ENCODE measurements at places on chromosomes 13 and 19.

- DNase-seq: no peak
These were observed 63.4 kb downstream of the EFNB2 start for GRCh38 chr13:106471957-106472543.

- no peak for DNase-seq
These were observed 30.2 kb upstream of the CCNE1 start for GRCh38 chr19:29781386-29782259.

GRCh38 chr13:113489549-113490495, 689 bp downstream of the DCUN1D2 start:
- peak; percentile 11 for DNase-seq

- DNase-seq: no peak
These were observed 207.9 kb upstream of the MAB21L1 start for GRCh38 chr13:35684432-35684831.

DNA sequence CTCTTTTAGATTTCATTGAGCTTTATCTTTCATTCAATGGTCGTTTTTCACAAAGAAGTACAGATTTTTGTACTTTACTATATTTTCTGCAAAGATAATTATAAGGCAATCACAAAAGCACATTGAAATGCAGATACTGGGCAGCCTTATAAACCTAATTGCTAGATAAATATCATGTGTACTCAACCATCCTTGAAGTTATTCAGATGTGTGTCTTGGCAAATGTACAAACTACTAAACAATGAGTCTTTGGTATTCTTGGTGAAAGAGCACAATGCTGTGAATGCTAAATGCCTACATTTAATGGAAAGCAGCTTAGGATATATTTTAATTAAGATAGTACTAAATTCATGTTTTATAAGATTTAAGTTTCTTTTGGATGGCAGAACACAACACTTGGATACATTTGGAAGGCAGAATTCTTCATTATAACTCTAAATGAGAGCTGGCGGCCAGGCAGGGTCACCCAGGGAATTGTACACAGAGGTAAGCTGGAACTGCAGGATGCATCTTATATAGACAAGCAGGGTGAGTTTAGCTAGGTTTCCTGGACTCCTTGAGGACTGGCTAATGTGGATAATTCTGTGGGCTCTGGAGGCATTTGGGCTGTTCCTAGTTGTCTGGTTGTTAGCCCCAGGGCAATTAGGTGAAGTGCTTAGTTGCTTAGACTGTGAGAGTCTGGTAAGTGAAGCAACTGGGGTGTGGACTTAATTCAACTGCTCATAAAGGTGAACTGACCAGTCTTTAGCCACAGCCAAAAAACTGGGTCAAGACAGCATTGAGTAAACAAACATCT, 286.6 kb downstream of the PCDH20 start:
- DNase-seq: no peak

DNA sequence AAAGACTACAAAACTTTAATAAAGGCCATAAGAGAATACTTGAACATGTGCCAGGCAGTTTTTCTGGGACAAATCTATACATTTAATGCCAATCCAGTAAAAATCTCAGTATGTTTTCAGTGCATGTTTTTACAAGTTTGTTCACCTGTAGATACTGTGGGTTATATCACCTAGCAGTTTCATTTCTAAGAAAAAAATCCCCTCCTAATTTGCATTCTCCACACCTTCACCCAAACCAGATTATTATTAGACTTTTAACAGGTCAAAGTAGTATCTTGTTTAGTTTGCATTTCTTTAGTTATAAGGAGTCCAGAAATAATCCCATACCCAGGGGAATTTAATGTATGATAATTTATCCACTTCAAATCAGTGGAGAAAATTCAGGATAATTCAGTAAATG, 17.0 kb upstream of the LPAR6 start:
- no peak for DNase-seq

DNA sequence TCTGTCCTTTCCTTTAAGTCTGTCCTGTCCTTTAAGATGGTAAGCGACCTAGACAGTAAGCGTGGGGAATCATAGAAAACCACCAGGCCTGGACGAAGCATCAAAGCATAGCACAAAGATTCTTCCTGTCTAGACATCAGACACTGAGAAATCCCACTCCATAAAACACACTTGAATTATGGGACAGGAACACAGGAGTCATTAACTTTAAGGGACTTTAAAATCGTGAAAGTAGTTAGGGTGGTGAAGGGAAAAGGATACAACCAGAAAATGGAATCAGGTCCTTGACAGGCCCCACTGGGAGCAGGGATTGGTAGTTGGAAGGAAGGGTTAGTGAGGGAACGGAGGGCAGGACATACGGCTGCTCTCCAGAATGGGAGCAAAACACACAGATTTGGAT, 31.6 kb upstream of the C1QTNF9 start:
- DNase-seq: no peak

DNA sequence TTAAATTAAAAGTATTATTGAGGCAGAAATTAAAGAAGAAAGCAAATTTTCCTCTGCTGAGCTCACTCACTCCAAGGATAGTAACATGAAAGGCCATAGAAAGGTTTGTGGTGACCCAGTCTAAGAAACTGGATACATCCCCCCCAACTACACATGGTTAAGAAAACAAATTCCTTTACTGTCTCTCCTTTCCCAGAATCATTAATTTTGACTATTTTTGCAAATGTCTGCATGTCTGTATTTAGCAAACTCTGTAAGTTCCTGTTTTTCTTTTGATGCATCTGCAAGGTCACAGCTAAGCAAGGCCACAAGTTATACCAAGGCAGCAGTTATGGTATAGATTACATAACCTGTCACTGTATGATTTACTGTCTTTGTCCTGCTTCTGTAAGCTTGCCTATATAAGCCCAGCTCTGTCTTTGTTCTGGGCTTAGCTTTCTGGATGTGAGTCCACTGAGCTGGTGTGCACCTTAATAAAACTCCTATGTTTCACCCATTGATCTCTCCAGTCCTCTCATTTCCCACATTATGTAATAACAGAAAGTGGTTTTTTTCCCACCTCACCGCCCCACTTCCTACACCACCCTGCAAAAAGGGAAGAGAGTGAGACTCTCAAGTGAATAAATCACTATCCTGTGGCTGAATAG, 8.5 kb upstream of the ZNF83 start:
- no peak for DNase-seq

- DNase-seq: no peak
These were observed 61.3 kb downstream of the NUFIP1 start for GRCh38 chr13:44927968-44928367.

GRCh38 chr13:44280456-44280855, 93.2 kb upstream of the SERP2 start:
- DNase-seq: no peak

- DNase-seq: no peak
These were observed 45.3 kb downstream of the DNAJC3 start for GRCh38 chr13:95722241-95722640.

- no peak for DNase-seq
These were observed 57.7 kb downstream of the POLR1D start for GRCh38 chr13:27679396-27679795.

GRCh38 chr13:99311137-99311536, 3.9 kb upstream of the GPR183 start:
- DNase-seq: no peak

DNA sequence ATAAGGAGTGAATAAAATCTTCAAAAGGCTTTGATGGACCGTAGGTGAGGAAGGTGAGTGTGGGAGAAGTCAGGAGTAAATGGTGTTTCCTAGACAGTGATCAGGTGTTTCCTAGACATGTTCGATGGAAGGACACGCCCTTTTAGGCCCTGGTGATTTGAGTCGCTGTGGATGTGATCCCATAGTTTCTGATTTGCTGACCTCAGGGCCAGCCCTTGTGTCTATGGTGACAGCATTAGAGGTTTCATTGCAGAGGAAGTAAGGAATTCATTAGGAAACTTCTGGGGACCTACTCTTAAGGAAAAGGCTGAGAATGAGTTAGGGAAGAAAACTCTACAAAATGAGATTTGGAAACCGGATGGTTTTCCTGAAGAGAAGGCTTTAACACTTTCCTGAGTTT, 31.5 kb upstream of the RNF113B start:
- DNase-seq: no peak

DNA sequence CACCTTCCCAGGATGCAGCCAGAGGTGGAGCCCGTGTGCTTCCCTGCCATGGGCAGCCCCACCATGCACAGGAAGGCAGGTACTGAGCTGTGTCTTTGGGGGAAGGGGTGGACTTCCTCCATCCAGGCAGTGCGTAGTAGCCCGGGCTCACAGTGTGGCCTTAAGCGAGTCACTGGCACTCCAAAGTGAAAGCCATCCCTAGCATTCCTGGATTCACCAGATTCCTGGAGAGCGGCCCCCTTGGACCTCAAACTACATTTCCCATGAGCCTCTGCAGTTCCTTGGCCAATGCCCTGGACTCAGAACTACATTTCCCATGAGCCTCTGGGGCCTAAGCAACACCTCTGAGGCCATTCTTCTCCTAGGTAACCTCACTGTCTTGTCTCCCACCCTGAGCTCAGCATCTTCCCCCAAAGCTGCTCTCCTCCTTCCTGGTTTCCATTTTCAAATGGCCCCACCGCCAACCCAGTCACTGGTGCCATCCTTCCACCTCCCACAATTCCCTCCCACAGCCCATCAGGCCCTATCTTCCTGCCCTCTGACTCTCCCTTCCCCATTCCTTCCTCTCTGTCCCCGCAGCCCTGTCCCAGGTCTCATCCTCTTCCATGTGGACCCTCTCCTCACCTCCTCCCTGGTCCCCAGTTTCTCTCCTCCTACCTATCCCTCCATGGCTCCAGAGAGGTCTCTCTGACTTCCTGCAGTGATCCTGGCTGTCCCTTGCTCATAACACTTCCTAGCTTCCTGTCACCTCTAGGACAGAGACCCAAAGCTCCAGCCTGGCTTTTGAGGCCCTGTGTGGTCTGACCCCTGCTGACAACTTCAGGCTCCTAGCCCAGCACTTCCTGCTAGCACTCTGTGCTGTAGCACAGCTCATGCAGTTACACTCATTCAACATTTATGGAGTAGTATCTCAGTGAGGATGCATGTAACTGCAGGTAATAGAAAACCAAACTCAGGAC, at the start of gene C19orf81:
C19orf81 (plus strand) TSS at position 13 of the 959 bp plus-strand sequence; CDS start at position 13, 0 bp downstream.
- no peak for DNase-seq

GRCh38 chr13:48159826-48160225, 64.9 kb upstream of the MED4 start:
- DNase-seq: no peak

GRCh38 chr13:91660076-91660415, 261.6 kb downstream of the GPC5 start:
- DNase-seq: no peak

DNA sequence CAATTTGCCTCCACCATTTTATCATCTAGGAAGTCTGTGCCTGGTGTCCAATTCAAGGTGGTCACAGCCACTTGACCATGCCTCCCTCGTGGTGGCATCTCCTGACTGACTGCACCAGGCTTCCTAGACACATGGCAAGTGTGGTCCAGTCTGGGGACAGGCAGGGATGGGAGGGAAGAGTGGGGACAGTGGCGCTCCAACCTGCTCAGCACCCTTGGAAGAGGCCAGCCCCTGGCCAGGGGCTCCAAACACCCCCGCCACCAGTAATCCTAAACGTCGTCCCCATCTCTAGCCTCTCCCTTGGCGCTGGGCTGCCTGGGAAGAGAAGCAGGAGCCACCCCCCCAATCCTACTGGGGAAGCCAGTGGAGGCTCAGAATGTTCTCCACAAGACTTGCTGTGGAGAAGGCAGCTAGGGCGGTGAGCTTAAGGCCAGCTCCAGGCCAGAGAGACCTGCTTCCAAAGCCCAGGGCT, 2.7 kb downstream of the RPL36 start:
- DNase-seq: no peak

- no peak for DNase-seq
These were observed 106.0 kb downstream of the RAP2A start for GRCh38 chr13:97539651-97540610.

GRCh38 chr19:6062274-6062673, 48.0 kb downstream of the RFX2 start:
- peak; percentile 58 for DNase-seq

DNA sequence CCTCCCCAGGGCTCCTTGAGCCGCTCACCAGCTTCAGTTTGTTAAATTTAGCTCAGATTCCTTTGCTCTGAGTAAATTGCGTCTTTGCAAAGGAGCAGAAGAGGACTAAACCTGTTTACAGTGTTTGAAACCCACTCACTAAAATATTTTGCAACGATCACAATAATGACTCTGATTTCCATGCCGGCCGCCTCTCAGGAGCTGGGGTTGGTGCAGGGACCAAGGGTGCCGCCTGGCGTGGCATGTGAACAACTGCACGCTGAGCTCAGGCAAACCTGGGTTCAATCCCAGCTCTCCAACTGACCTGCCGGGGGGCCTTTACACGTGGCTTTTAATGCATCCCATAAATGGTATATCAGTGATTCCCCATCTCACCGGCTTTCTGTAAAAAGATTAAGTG, 68.7 kb upstream of the CACNA1A start:
- DNase-seq: no peak

DNA sequence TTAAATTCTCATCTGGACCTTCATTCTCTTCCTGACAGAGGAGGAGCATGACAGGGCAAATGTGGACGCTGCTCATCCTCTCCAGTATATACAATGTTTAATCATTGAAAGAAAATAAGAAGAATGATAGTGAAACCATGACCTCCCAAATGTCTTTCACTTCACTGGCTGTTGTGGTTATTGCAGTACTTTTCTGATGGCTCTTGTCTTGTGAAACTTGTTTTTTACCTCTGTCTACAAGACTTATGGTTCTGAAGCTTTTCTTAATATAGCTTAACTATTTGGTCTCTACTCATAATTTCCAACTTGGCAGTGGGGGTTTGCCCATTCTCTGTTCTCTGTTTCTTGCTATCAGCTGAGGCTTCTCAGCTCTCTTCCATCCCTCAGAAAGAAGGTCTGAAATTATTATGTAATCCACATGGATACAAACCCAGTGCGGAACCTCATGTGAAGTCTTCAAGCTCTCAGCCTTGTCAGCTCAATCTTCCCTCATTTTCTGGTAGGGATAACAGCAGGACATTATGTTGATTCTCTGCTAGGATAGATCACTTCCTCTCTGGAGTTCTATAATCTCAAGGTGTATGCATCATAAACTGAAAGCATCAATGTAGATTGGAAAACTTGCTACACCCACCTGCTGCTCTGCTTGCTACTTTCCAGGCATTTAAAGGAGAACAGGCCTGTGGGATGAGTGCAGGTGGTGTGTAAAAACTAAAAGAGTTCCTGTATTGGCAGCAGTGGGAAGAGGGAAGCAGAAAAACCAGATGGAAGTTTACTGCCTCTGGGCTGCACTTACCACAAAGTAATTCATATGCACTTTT, 250.3 kb upstream of the HTR2A start:
- DNase-seq: no peak

DNA sequence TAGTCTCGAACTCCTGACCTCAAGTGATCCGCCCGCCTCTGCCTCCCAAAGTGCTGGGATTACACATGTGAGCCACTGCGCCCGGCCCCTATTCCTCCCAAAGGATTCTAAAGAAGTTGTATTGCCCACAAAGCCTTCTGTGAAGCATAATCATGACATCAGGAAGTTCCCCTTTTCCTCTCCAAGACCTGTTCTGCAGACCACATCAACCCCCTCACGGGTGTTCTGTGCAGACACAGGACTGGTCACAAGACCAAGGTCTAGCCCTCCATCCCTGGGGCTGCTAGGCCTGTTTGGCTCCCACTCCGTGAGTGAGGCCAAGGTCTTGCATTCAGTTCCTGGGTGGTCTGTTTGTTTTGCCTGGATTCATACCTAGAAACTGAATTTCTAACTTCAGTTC, 178.1 kb downstream of the FLT1 start:
- DNase-seq: no peak

- DNase-seq: no peak
These were observed 97.6 kb upstream of the SLITRK6 start for GRCh38 chr13:85896516-85897450.

All from CD4-positive, alpha-beta T cell treated with Interleukin-4 for 4 hours (primary cell).